ENCODE measurements at places on chromosomes 4 and X.
A peak's percentile ranks its signal among the peaks of the same experiment; 100 is the strongest.

DNA sequence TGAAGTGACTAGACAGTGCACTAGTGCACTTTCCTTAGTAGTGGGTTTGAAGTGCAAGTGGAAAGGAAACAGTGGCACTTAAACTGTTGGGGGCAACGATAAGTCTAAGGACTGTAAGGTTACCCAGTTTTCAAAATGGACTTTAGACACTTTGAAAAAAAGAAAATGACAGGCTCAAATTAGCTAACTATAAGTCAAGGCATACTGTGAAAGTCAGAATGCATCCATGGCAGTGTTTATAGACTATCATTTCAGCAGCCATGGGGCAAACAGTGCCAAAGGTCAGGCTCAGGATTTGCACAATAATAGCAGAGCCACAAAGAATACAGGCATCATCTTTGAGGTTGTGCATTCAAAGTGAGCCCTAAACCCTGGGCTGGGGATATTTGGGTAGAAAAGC lies 104.4 kb downstream of the CXCL13 start:
- DNase-seq, result no peak

GRCh38 chrX:49988143-49988542 lies 65.7 kb downstream of the CLCN5 start:
- DNase-seq, result no peak

DNA sequence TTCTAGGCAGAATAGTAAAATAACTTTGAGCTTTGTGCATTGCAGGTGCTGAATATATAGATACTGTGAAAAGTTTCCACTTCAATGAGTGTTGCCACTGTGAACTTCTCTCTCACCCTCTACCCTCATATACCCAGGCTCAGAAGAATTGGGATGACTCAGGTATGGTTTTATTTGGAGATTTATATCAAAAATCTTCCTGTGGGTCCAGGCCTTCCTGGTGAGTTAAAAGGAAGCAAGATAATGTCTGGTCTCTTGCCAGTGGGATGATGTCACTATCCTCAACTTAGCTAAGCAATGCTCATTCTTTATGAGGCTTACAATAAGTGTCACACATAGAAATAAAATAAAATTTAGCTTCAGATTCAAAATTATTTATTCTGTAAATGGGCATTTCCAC lies 153.3 kb upstream of the TENT5D start:
- DNase-seq, result no peak

- no peak for DNase-seq
These were observed 128.2 kb downstream of the AFF2 start for GRCh38 chrX:148628621-148629020.

- no peak for DNase-seq
These were observed 454 bp downstream of the BTC start for GRCh38 chr4:74793757-74794381.

- no peak for DNase-seq
These were observed 168.5 kb downstream of the SOWAHB start for GRCh38 chr4:76729460-76729859.

DNA sequence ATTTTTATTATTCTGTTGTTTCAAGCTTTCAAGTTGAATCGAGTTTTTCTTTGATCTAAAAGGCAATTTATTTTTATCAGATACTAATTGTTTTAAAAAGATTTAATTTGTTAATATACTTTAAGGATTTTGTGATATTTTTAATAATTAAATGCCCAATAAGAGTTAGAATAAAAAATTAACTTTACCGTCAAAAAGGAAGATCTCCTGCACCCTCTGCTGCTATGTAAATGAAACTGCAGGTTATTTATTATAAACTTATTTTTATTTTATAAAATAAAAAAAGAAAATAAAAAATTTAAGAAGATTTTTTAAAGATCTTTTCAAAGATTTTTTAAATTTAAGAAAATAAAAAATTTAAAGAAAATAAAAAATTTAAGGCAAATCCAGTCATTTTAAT lies 166.1 kb downstream of the CCSER1 start:
- DNase-seq, result no peak

DNA sequence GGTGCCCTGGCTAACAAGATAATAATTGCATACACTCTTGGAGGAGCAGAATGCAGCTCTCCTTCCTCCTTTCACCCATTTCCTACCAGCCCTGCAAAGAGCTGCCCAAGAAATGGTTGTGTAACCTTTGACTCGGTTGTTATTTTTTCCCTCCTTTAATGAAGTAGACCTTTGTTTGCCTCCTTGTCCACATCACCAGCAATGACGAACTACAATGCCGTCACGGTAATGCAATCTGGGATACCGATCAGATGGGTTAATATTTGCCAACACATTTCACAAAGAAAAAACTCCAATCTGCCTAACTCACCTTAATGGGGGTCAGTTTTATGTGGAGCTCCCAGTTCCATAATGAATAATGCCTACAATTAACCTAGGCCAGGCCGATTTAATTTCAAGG lies 32.0 kb downstream of the GPRIN3 start:
- no peak for DNase-seq

DNA sequence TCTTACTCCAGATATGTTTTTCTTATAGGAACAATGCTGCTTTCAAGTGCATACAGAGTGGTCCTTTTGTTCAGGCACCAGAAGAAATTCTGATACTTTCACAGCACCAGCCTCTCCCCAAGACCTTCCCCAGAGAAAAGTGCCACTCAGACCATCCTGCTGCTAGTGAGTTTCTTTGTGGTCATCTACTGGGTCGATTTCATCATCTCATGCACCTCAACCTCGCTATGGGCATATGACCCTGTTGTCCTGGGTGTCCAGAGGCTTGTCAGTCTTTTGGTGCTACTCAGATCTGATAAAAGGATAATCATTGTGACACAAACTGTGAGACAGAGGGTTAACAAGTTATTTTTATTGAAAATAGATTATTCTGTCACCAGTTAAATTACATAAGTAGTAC lies 39.5 kb downstream of the WDR13 start:
- no peak for DNase-seq

DNA sequence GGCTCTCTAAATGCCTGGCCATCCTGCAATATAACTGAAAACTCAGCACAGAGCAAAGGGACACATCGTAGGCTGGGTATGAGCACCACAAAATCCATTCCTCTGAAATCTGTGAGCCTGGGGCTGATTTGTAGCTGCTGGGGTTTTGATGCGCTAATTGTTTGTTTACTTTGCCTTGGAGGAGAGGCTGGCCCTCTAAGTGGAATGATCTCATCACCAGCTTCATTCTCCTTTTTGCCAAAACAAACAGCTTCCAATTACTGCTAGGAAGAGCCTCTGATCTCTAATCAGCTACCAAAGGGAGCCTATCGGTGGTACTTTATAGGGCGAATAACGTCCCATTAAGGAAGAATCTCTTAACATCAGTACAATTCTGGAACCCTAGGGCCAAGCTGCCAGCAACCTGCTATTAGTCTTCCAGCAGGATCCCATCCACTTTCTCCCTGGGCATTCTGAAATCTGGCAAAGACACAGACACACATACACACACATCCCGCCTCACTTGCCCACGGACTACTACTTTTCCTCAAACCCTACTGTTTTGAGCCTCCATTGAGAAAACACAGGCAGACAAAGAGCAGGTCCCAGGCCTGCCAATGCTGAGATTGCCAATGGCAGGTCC lies 5.8 kb downstream of the ANOS1 start:
- DNase-seq, result no peak

- peak; percentile 32 for DNase-seq
These were observed 54.9 kb downstream of the LINC00632 start for GRCh38 chrX:140764401-140764919.
